ENCODE measurements at places on chromosomes 16 and 17.
A peak's percentile ranks its signal among the peaks of the same experiment; 100 is the strongest.

DNA sequence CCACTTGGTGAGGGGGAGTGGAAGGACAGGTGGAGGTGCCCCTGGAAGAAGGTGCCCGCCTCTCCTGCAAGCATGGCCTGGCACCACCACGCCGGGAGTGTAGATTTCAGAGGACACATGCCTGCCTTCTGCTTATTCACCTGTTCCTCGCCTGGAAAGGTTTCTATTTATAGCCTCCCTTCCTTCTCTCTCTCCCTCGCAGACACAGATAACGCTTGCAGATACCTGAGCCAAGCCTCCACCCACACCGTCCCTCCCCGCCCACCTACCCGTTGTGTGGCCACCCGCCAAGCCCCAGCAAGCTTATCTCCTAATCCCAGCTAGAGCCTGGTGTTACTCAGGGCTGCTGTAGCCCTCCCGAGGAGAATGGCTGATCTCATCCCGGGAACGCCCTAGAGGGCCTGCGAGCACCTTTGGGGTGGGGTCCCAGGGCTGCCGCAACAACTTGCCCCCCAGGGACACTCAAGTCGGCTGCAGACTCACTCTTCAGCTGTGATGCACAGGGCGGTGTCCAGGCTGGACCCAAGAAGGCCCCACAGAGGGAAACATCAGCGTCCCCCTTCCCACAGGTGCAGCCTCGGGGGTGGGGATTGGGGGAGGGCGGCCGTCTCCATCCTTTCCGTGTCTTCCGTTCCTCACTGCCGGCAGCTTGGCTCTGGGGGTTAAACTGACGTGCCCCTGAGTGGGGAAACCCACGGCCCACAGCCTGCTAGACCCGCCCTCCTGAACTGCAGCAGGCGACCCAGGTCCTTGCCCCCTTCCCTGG, 1.9 kb upstream of the SNAI3 start:
- DNase-seq, result peak; percentile 85

GRCh38 chr17:42841975-42842685, 2.2 kb upstream of the AOC2 start:
- DNase-seq, result no peak

GRCh38 chr17:292531-293382, 59.9 kb downstream of the RPH3AL start:
- DNase-seq, result peak; percentile 26

- DNase-seq, result no peak
Observed at GRCh38 chr16:17420816-17421215, 49.9 kb downstream of the XYLT1 start.

- no peak for DNase-seq
Observed at GRCh38 chr16:48605518-48606110, 4.4 kb downstream of the N4BP1 start.

- DNase-seq, result no peak
Observed at GRCh38 chr16:50810241-50810965, 68.5 kb downstream of the CYLD start.

GRCh38 chr16:86581458-86581857, 3.1 kb downstream of the FOXL1 start:
- no peak for DNase-seq

GRCh38 chr16:52372313-52372712, 174.6 kb downstream of the TOX3 start:
- DNase-seq, result no peak

- DNase-seq, result no peak
Observed at GRCh38 chr16:74951206-74951605, 33.7 kb downstream of the WDR59 start.

- no peak for DNase-seq
Observed at GRCh38 chr16:23055481-23055880, 93.8 kb downstream of the USP31 start.

- DNase-seq, result no peak
Observed at GRCh38 chr16:65289022-65289421, 167.2 kb upstream of the CDH11 start.

DNA sequence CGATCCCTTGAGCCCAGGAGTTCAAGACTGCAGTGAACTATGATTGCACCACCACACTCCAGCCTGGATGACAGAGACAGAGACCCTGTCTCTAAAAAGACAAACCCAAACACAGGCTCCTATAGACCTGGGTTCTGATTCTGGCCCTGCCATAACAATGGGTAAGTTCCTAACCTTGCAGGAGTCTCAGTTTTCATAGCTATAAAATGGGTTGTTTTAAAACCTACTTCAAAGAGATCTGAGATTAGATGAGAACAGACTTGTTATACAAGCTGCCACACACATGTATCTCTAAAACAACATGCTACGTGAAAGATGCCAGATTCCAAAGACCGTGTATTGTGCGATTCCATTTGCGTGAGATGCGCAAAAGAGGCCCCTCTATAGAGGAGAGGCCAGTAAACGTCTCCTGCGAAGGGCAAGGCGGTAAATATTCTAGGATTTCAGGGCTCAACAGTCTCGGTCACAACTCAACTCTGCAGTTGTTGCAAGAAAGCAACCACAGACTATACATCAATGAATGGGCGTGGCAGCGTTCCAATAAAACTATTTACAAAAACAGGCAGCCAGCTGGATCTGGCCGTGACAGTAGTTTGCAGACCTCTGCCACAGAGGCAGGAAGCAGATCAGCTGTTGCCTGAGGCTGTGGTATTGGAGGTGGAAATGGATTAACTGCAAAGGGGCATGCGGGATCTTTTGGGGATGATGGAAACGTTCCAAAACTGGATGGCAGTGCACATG, 5.9 kb downstream of the CORO7 start:
- no peak for DNase-seq

DNA sequence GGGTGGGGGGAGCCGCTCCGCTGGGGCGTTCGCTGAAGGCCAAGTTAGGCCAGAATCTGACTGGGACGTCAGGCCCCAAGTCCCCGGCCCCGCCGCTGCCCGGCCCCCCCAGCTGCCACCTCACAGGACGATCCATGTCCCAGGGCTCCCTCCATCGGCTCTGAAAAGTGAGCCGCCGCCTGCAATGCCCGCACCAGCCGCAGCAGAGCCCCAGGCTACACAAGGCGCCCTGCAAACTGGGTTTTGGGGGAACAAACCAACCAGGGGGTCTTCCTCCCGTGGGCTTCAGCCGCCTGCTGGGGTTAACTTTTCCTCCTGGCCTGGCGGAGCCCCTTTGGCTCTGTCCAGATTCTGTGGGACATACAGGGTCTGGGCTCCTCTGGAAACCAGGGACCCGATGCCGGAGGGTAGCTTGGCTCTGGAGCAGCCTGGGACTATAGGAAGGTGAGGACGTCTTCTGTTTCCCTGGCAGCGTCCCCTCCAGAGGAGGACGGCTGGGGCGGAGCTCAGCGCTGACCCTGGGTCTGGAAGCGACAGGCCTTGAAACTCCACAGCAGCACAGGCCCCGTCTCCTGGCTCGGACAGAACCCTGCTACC, 835 bp downstream of the NME4 start:
- DNase-seq, result no peak

DNA sequence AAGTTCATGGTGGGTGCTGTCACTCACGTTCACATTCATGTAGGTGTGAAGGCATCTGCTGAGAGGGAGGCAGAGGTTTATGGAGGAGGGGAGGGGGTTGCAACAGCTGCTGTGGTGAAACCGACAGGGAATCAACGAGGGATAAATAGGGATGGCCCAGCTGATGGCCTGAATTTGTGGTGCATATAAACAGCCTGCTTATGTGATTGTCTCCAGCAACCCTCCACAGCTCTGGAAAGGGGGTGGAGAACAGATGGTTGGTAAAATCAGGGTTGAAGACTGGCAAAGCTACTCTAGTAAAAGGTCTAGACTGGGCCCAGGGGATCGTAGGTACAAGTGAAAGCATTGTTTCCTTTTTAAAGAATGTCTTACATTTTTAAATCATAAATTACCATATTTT, 53.7 kb downstream of the IQCK start:
- DNase-seq, result no peak

DNA sequence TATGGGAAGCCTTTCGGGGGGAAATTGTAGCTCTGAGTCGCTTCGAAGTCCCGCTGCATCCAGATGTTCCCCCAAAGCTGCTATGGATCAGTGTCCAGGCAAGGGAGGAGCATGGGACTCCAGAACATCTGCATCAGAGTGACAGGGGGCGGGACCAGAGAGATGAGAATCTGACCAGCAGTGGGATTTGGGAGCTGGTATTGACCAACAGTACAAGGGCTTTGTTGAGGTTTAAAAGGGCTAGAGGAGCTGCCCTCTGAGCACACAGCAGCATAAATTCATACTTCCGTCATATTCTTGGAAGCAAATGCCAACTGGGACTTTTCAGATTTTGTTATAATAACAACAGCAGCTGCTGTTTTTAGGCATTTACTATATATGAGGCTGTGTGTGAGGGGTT, 10.6 kb downstream of the RBFOX1 start:
- no peak for DNase-seq

- DNase-seq, result no peak
Observed at GRCh38 chr17:83200231-83200699, 120.9 kb downstream of the METRNL start.

GRCh38 chr16:79325226-79325945, 275.2 kb downstream of the MAF start:
- DNase-seq, result no peak

- no peak for DNase-seq
Observed at GRCh38 chr16:69890114-69890891, 60.8 kb upstream of the CLEC18A start.

GRCh38 chr16:4241258-4241927, 487 bp downstream of the SRL start:
- DNase-seq, result no peak

DNA sequence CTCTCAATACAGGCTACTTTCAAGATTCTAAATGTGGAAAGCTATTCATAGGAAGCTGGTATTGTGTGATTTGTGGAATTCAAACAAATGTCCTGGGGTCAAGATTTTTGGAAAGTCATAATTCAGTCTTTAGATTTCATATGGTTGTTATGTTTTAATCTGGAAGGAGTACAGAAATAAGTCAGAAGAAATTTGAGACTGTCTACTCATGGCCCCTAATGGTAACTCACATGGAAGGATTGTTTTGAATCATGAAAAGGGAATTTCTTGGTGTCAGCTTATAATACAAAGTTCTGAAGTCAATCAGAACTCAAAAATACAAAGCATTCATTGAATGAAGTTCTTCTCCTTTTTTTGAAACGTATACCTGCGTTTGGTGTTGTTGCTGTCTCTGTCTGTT, 3.1 kb downstream of the KCNJ2 start:
- DNase-seq, result no peak

GRCh38 chr16:24609740-24610415, 70.5 kb downstream of the RBBP6 start:
- no peak for DNase-seq

DNA sequence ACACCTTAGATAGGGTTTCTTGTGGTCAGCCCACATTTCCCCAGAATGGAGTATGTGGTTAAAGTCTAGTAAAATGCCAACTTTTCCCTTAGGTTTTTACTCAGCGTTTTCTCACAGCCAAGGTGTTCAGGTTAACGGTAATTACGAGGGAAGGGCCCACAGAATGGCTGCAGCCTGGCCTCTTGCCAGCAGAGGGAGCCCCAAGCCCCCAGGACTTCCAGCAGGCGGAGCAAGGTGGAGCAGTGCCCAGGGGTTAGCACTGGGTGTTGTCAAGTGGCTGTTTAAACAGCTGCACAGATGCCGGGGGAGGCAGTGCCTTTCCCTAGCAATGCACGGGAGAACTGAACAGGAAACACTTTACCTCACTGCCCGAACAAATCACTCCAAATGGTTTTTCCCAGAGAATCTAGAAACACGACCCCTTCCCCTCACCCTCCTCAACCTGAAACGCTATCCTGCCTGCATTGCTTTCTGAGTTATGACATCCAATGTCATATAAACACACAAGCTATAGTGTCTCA, 6.6 kb downstream of the PHB1 start:
- DNase-seq, result peak; percentile 96

DNA sequence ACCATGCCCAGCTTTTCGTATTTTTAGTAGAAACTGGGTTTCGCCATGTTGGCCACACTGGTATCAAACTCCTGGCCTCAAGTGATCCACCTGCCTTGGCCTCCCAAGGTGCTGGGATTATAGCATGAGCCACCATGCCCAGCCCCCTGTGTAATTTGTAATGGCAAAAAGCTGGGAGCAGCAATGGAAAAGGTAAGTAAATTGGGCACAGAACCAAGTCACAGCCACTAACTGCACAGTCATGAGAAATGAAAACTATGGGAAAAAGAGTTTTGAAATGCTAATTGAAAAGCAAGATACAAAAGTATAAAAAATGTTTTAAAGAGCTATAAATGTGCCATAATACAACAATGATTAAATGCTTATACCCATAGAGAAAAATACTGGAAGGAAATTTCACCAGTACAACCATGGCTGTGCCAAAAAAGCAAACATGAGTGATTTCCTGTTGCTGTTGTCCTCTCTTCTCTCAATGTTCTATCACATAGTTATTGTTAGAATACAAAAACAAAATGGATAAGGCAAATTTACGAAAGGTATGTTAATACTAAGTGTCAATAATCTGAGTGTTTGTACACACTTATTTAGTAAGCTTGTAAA, 6.2 kb downstream of the NTAN1 start:
- DNase-seq, result no peak

DNA sequence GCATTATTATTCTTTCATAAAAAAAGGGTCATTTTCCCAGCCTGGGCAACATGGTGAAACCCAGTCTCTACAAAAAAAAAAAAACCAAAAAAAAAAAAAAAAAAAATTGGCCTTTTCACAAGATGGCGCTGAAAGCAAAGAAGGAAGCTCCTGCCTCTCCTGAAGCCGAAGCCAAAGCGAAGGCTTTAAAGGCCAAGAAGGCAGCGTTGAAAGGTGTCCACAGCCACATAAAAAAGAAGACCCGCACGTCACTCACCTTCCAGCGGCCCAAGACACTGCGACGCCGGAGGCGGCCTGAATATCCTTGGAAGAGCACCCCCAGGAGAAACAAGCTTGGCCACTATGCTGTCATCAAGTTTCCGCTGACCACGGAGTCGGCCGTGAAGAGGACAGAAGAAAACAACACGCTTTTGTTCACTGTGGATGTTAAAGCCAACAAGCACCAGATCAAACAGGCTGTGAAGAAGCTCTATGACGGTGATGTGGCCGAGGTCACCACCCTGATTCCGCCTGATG, 4.9 kb upstream of the PGAP6 start:
- DNase-seq, result no peak

DNA sequence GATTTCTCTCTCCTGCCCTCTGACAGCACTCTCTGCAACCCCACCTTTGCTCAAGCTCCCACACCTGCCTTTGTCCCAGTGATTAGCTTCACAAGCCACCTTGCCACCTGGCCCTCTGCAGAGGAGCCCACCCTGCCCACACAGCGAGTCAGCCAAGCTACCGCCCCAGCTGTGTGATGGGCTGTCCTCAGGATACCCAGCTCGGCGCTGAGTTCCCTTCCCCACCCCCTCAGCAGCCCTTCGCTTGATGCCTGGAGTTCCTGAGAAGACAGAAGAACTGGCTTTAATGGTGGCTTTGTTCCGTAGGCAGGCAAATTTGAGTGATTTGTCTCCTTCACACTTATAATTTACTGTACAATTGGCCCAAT, 266.4 kb downstream of the CBLN1 start:
- DNase-seq, result no peak

- DNase-seq, result no peak
Observed at GRCh38 chr16:72722552-72722951, 325.4 kb downstream of the ZFHX3 start.

Measured in Caco-2 (cell line).